ENCODE measurements at places on chromosomes 16 and 17.

GRCh38 chr16:86515777-86516622 is 5.7 kb downstream of the FOXF1 start:
- no peak for DNase-seq

- no peak for DNase-seq
Measured at GRCh38 chr16:87734644-87735043, 31.1 kb downstream of the KLHDC4 start.

GRCh38 chr16:84911486-84912216 is 91.9 kb downstream of the CRISPLD2 start:
- no peak for DNase-seq

- DNase-seq, result no peak
Measured at GRCh38 chr16:49277386-49277742, 4.3 kb downstream of the CBLN1 start.

GRCh38 chr16:24815021-24815420 is 30.7 kb upstream of the SLC5A11 start:
- DNase-seq, result peak; percentile 36

DNA sequence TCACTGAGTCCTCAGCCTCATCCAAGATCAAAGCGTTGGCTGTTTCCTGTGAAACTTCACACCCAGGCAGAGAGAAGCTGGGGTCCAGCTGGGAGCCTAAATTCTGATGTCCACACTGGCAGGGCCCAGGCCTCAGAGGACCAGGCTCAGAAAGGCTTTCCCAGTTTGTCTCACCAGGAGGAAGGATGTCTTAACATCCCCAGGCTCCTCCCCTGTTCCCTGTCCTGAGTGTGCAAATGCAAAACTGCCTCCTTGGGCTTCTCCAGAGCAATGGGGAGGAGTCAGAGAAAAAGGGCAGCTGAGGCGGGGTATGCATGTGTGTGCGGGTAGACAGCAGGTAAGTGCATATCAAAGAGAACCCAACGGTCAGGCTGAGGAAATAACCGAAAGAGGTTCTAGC is 45.7 kb downstream of the CUEDC1 start:
- DNase-seq, result no peak

DNA sequence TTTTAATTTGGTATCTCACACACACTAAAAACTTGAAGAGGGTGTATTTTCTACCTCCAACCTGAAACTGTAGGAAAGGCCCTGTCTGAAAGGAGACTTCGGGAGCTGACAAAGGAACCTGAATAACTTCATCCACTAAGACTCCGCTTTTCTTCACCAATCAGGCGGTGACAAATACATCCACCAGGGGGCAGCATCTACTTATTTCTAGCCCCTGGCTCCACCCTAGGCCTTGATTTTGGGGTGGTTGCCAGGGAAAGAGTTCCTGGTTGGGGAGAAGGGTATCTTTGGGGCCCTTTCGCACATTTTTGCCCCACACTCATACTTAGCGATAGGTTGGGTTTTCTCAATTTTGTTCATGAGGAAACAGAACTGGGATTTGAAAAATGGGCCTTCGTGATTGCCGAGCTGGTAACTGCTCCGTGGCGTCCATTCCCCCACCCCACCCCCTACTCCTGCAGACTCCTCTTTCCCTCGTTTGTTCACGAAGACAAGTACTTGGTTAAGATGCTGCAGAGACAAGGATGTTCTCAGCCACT is 4.8 kb upstream of the ARL4D start:
- peak; percentile 85 for DNase-seq

GRCh38 chr17:34464812-34465211 is 101.8 kb upstream of the CCL1 start:
- DNase-seq, result no peak

GRCh38 chr17:62905233-62905632 is 60.8 kb upstream of the TANC2 start:
- no peak for DNase-seq

- DNase-seq, result no peak
Measured at GRCh38 chr17:68850749-68851510, 104.3 kb downstream of the ABCA8 start.

DNA sequence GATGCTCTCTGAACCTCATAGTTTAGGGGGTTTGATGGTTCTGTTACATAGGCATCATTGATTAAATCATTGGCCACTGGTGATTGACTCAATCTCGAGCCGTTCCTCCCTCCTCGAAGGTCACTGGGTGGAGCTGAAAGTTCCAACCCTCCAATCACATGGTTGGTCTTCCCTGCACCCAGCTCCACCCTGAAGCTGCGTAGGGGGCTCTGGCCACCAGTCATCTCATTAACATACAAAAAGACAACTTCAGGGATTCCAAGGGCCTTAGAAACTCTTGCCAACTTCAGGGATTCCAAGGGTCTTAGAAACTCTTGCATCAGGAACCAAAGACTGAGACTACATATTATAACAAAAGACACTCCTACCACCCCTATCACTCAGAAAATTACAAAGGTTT is 306.5 kb upstream of the TNRC6C start:
- no peak for DNase-seq

DNA sequence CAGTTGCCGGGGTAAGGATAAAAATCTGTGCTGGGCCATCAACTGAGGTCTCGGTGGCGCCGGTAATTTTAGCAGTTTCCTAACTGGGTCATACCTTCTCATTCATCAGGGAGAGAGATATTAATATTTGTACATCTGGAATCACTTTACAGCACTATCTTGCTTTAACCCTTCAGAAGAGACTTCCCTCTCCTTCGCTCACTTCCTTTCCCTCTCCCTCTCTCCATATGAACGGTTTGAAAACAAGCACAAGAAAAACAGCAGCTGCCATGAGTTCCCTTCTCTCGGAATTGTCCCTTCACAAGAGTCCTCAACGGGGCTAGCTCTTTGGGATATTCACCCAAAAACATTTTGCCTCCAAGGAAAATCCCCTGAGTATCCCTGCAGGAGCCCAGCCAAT is 144.3 kb upstream of the NOG start:
- DNase-seq, result no peak

- DNase-seq, result peak; percentile 3
Measured at GRCh38 chr16:35391328-35391727, 1931.9 kb downstream of the TP53TG3F start.

DNA sequence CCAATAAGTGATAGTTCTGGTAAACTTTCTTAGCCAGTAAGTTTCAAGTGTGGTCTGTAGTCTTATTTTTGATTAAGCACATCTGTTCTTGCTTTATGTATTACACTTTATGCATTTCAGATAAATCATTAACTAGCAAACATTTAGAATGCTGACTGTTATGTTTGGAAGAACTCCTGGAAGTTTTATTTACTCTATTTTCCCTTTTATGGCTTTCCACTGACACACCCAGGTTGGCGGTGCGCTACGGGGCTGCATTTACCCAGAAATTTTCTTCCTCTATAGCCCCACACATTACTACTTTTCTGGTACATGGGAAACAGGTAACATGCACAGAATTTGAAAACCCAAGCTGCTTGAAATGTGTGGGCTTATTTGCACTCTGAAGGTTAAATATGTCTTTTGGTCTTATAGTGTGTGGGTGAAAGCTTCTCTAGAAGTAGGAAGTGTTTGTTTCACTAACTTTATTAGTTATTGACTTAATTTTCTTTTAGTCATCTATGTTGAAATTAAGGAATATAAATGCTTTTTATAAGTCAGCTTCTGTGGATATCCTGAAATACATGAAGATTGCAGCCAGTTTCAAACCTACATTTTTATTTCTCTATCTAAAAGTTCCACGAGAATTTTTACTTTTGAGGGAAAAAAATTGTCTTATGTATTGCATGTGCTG is 203.7 kb downstream of the PHKB start:
- DNase-seq, result no peak

DNA sequence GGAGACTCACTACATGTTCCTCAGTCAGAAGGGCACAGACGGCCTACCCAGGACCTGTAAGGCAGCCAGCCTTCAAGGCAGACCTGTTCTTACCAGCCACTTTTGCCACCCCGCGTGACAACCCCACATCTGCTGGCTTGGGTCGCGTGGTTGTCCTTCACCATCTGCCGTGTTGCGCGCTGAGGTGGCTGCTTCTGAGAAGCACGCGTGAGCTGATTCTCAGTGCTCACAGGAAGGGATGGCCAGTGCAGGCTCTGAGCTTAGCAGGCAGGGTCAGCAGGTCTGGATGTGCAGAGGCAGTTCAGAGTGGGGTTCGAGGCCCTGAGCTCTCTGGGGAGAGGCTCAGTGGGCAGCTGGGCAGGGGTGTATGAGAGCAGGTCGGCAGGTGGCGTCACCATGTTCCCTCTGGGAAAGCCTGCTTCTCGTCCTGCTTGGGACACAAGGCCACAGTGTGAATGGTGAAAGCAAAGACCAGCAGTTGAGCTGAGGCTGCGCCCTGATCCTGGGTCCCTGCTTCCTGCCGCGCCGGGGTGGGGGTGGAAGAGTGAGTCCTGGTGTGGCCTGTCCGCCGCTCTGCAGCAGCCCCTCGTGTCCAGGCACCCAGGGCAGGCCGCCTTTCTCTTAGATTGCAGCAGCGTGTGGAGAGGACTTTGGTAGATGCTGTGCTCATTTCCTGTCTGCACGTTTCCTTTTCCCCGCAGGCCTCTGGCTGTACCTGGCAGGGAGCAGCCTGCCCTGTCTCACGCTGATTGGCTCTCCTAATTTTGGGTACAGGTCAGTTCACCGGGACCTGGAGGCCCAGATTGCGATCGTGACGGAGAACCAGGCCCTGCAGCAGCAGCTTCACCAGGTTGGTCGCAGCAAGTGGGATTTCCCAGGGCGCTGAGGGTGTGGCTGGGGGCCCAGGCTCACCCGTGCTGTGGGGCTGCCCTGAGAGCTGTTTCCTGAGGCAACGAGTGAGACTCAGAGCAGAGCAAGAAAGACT is 36.0 kb downstream of the PGS1 start:
- DNase-seq, result no peak

- DNase-seq, result no peak
Measured at GRCh38 chr17:38508954-38509771, 80.9 kb downstream of the ARHGAP23 start.

GRCh38 chr17:17253406-17253805 is 16.4 kb upstream of the FLCN start:
- no peak for DNase-seq

- DNase-seq, result no peak
Measured at GRCh38 chr17:8420041-8420934, 15.4 kb upstream of the NDEL1 start.

GRCh38 chr16:10738231-10739077 is 5.2 kb upstream of the NUBP1 start:
- DNase-seq, result no peak

DNA sequence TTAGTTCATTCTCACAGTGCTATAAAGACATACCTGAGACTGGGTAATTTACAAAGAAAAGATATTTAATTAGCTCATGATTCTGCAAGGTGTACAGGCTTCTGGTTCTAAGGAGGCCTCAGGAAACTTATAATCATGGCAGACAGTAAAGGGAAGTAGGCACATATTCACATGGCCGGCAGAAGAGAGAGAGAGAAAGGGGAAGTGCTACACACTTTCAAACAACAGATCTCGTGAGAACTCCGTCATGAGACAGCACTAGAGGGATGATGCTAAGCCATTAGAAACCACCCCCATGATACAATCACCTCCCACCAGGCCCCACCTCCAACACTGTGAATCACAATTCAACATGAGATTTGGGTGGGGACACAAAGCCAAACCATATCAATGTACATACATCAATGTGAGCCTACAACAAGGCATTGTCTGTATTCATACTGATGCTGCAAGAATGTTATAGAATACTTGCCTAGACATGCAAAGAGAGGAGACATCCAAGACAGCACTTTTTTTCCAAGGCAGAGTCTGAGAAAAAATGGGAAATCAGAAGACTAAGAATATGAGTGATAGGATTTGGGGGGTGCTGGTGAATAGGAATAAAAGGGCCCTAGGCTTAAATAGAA is 114.8 kb upstream of the XYLT1 start:
- no peak for DNase-seq

DNA sequence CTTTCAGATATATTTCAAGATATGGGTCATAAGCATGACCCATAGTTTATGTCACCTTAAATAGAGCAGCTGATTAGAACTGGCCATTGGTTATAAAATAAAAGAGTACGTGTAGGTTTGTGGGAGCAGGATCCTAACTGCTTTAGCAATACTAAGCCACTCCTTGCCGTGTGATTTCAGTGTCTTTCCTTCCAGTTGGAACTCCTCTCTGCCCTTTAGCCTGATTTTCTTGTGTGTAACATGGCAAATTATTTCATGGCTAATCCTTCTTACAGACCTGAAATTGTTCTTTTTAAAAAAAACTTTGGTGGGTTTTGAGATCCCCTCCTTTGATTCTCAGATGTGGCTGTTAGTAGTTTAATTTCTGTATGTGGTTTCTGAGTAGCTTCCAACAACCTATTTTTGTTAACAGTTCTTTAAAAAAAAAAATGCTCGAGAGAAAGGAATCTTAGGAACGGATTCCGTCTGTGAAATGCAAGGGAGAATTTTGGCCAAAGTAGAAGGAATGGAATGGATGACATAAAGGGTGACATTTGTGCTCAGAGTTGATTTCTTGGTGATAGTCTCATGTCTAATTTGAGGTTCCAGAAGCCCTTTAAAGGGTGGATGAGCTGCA is 39.9 kb downstream of the DHRS7B start:
- no peak for DNase-seq

- peak; percentile 76 for DNase-seq
Measured at GRCh38 chr17:37406635-37407461, at the start of the genes ACACA and TADA2A. Gene ACACA (minus strand): TSS chr17:37406836. CDS start chr17:37406299, 537 bp downstream. Gene TADA2A (plus strand): TSS chr17:37406886. CDS start chr17:37411366, 4,480 bp downstream.

- DNase-seq, result no peak
Measured at GRCh38 chr16:12959072-12959471, 57.7 kb downstream of the SHISA9 start.

GRCh38 chr16:75763204-75763603 is 36.9 kb upstream of the CPHXL start:
- no peak for DNase-seq

DNA sequence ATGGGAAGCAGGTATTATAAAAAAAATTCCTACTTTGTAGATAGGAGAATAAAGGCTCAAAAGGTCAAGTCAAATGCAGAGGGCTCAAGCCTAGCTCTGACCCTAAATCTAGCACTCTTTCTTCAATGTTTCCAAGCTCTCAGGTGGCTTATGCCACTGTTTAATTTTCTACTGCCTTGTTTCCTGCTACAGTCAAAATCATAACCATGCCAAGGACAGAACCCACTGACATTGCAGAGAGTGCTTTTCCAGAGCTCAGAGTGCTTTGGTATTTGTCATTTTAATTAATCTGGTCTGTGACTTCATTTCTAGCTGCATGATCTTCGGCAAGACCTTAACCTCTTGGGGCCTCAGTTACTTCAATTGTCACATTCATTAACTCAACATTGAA is 344.7 kb downstream of the CA10 start:
- no peak for DNase-seq

DNA sequence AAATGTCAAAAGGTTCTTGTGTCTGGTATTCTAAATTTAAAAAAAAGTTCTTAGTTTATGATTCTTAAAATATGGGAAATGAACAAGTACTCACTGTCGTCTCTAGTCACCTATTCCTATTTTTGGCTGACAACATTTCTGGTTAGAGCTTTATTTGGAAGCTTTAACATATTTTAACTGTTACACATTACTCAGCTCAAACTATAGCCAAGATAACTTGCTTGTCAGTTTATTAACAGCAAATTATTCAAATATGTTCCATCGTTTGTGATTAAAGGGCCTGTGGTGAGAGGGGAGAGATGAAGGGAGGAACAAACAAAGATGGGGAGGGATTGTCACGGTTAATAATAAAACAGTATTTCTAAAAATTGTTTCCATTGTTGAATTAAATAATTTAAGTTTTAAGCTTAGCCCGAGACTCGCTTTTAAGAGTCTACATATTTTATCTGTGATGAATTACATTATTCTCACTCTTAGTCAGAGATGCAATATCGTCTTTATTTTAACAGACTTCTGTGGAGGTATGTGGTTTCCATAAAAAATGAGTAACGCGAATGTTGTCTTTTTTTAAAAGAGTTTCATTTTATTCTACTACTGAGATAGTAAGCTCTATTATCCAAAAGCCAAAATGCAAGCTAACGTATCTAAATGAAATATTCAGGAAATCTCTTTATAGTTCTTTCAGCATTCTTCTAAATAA is 321.9 kb upstream of the PMFBP1 start:
- DNase-seq, result no peak

- peak; percentile 41 for DNase-seq
Measured at GRCh38 chr16:74667255-74667700, 601 bp upstream of the RFWD3 start.
